ENCODE measurements at places on chromosomes 11 and 22.

GRCh38 chr11:128728767-128729587 lies 35.1 kb downstream of the FLI1 start:
- peak; percentile 54 for DNase-seq

- DNase-seq, result no peak
These were observed 715.2 kb upstream of the RAG2 start for GRCh38 chr11:37313266-37313665.

- DNase-seq, result no peak
These were observed 155.7 kb downstream of the RRAS2 start for GRCh38 chr11:14203321-14203720.

- DNase-seq, result no peak
These were observed 29.7 kb downstream of the OR10A6 start for GRCh38 chr11:7901319-7901854.

DNA sequence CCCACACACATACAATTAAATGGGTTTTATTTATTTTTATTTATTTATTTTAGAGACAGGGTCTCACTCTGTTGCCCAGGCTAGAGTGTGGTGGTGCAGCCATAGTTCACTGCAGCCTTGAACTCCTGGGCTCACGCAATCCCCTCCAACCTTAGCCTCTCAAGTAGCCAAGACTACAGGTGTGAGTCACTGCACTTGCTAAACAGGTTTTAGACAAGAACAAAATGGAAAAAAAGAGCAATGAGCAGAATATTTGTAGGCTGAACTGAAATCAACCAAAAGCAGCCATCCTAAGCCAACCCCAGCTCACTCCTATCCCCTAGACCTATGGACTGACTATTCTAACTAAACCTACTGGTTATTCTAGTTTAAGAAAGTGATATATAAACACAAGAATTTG lies 37.8 kb downstream of the MRE11 start:
- no peak for DNase-seq

GRCh38 chr11:2529173-2529572 lies 84.4 kb downstream of the KCNQ1 start:
- DNase-seq, result no peak

DNA sequence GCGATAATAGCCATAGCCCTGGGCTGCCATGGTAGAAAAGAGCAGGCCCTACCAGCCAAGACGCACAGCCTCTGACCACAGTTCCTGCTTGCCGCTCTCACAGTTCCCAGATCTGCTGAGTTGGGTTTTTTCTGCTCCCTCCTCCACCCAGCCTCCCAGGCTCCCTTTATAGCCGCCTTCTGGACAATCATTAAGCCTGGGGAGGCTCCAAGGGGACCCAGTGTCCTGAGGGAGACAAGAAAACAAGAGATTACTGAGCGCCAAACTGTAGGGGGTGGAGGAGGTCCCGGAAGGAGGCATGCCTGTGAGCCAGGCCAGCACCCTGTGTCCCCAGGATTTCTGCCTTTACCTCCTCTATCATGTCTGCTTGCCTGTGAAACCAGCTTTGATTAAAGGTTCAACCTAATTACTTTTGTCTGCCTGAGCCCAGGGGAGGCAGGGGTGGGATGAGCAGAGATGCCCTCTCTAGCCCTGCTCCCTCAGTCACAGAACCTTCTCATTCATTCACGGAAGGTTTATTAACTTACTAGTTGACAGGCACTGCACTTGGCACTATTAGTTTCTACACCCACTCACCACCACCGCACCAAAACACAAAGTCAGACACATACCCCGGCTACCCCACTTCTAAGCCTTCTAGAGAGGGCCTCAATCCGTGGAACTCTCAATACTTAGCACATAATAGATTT lies 1.2 kb downstream of the SLC37A4 start:
- DNase-seq, result no peak

- no peak for DNase-seq
These were observed 34.6 kb downstream of the OSBPL5 start for GRCh38 chr11:3130269-3131071.

DNA sequence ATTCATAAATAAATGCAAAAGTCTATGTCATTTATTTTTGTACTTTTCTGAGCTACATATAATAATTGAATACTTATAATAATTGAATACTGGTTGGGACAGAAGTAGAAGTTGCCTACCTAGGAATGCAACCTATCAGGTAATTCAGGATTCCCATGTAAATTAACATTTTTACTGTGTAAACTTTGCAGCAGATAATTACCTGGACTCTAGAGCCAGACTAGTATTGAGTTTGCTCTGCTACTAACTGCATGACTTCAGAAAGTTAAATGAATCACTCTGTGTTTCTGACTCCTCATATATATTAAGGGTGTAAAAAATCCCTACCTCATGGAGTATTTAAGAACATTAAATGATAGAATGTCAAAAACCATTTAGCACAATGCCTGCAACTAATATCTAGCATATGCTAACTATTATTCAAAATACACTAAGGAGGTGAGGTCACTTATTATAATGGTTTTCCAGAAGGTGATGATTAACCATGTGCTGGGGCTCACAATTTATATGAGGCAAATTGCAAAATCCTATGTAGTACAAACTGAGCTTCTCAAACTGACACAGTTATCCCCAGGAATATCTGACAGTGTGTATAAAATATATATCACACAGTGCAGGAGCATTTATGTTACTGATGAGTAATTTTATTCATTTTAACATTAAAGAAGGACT lies 138.1 kb upstream of the ANO3 start:
- DNase-seq, result no peak

DNA sequence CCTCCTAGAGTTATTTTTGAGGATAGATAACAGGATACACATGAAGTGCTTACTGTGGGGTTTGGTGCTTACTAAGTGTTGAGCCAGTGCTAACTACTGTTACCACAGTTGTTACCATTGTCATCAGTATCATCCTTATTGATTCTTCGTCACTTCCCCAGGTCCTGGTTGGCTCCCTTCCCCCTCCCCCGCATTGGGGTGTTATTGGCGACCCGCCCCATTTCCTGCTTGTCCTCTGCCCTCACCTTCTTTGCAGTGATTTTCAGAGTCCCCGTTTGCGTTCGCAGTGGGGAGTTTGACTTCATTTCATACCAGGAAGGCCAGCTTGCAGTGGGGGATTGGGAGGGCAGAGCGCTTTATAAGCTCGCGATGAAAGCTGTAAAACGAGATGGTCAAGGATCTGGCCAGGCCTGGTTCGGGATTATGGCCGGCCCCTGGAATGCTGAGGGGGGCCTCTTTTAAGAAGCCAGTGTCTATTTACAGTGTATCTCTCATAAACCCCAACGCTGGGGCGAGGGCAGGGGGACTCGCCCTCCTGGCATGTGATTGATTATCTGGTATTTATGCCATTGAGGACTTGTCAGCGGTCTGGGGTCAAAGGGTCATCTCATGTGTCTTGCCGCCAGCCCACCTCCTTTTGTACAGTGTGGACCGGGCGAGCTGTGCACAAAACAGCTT lies 84.6 kb upstream of the NNMT start:
- no peak for DNase-seq

DNA sequence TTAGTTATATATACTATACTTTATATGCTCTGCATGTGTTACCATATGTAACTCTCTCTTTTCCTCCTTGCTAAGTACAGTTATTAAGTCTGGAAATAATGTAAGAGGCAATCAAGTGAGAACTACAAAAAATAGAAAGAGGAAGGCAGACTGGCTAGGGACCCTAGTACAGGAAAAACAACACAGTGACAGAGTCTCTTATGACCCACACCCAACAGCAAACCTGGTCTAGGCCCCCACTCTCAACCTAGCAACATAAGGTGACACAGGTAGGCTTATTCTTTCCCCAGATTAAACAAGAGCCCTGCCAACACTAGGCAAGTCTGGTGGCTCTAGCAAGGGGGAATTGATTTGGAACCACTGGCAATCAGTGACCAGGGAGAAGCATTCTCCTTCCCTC lies 116.1 kb downstream of the CYP2R1 start:
- DNase-seq, result no peak

- no peak for DNase-seq
These were observed 20.5 kb downstream of the TST start for GRCh38 chr22:36998620-36999351.

- no peak for DNase-seq
These were observed 2026.5 kb downstream of the LRRC4C start for GRCh38 chr11:39432929-39433328.

DNA sequence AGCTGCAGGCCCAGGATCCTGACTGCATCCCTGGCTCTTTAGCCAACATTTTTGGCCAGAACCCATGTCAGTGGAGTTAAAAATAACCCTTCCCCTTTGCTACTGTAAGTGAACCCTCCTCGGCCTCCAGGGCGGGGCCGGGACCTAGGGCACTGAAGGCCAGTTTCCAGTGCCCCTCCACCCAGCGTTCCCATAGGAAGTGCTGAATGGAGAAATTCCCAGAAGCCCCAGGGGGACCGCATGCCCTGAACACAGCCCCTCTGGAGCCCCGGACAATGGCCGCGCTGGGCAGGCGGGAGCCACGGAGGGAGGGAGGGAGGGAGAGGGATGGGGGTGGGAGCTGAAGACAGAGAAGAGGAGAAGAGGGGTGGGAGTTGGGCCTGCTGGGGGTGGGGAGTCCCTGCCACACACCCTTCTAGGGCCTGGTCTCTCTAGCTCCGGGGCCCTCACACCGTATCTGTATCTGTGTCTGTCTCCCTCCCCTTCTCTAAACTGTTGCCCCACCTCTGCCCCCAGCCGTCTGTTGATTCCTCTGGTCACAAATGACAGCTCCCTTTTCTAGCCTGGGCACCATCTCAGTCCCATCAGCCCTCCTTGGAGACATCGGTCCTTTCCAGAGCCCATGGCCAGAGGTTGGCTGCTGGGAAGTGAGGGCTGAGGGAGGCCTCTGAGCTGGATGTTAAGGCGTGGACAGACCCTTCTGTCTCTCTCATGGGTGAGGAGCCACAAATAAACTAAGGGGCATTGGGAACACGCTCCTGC lies 10.9 kb downstream of the PDGFB start:
- DNase-seq, result no peak

DNA sequence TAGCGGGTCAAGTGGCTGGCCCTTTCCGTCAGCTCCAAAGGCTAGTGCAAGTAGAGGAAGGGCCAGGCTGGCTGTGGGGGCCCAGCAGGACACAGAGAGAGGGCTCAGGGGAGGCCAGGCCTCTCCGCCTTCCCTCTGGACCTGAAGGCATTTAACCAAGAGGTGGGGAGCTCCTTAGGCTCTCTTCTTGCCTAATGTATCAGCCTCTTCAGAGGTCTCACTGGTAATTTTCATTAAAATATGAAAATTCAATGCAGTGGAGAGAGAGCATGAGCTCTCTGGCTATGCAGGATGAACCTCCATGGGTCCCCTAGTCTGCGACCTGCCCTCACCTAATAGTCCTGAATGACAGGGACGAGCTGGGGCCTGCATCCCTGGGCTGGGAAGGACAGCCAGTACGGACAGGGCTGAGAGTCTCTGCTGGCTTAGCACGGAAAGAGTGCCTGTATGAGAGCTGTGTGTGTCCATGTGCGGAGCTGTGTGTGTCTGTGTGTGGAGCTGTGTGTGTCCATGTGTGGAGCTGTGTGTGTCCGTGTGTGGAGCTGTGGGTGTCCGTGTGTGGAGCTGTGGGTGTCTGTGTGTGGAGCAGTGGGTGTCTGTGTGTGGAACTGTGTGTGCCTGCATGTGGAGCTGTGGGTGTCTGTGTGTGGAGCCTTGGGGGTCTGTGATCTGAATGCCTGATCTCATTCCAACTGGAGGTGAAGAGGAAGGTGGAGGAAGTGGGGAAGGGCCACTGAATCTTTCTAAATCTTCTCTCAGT lies 2.4 kb downstream of the ALX4 start:
- DNase-seq, result no peak

DNA sequence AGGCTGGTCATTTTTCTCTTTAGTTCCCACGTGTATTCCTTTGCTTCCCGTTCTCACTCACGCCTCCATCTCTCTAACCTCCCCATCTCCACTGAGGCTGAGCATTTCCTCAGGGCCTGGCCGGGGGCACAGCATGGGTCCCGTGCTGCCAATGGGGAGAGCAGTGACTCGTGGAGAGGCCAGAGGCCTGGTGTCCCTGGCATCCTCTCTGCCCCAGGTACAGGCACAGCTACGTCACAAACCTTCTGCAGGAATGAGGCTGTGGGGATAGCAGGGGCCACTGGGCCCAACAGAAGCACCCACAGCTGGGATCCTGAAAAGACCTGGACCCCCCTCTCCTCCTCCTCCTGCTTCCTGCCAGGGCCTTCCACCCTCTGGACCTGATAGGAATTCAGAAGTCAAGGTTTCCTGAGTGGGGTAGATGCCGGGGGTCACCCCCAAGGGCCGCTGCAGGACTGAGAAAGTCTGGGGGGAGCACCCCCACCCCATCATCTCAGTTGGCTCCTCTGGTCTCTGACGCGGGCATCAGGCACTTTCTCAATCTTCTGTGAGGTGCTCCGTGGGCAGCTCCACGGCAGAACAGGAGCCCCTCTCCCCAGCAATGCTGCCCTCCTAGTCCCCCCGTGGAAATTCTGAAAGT lies 11.8 kb downstream of the PNPLA5 start:
- DNase-seq, result no peak

GRCh38 chr11:65121447-65121864 lies 478 bp downstream of the FAU start:
- DNase-seq, result no peak

DNA sequence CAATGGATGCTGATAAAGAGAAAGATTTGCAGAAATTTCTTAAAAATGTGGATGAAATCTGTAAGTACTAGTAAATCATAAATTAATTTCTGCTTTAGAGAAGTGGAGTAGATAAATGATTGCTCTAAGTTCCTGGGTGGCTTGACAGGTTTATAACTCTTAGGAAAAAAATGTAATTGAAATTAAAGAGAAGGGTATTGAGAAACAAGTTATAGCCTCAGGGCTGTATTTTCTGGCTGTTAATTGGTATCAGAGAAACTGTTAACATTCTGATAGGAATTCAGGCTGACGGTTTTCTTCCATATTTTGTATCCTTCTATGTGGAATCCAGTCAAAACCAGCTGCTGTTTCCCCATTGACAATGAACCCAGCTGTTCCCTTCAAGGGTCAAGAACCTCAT lies 1.9 kb downstream of the TTC12 start:
- no peak for DNase-seq

- DNase-seq, result no peak
These were observed 7.2 kb downstream of the DAGLA start for GRCh38 chr11:61687420-61687819.

GRCh38 chr11:75271730-75272129 lies 31.2 kb downstream of the TPBGL start:
- no peak for DNase-seq

DNA sequence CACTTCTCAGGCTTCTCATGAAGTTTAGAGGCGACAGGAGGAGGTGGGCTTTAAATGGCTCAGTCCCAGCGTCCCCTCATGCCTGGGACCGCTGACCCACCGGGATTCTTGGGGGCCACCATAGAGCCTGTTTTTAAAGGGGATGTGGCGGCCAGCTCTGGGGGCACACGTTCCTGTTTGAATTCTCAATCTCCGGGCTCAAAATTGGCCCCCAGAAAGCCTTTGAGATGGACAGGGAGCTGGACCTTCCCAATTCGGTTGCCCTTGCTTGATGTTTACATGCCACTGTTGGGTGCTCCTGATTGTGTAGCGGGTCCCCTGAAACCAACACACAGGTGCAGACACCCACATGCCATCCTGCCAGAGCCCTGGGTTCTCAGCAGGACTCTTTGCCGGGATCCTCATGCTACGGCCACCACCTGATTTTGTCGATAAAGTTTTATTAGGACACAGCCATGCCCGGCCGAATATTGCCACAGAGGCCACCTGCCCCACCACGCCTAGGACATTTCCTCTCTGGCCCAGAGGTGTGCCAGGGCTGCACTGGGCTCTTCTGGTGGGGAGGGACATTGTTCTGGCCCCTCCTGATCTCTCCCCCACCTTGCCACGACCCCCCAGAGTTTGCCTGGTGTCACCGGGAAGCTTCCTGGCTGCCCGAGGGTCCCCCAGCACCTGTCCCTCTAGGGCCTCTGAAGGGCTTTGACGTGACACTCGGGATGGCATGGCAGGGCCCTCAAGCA lies 71.6 kb downstream of the KCNQ1 start:
- DNase-seq, result no peak

- DNase-seq, result no peak
These were observed 49.0 kb downstream of the CTSC start for GRCh38 chr11:88288560-88288959.
